ENCODE measurements at places on chromosomes 4 and X.

- no peak for DNase-seq
Measured at GRCh38 chr4:39730072-39730471, 32.1 kb downstream of the UBE2K start.

DNA sequence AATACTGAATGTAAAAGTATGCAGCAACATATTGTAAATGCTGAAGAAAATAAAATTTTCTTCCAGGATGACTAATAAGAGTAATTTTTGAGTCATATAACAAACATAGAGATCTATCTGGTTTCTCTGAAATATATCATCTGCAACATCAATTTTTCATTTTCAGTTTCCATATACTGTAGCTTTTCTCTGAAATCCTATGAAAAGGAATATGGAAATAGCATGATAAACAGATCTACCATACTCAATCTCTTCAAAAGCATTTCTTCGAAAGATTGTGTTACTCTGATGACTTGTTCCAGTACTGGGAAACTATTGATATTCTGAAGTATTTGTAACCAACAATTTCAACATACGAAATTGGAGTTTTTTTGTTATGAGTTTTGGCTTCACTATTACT lies 1156.7 kb downstream of the FAM133A start:
- DNase-seq: no peak

DNA sequence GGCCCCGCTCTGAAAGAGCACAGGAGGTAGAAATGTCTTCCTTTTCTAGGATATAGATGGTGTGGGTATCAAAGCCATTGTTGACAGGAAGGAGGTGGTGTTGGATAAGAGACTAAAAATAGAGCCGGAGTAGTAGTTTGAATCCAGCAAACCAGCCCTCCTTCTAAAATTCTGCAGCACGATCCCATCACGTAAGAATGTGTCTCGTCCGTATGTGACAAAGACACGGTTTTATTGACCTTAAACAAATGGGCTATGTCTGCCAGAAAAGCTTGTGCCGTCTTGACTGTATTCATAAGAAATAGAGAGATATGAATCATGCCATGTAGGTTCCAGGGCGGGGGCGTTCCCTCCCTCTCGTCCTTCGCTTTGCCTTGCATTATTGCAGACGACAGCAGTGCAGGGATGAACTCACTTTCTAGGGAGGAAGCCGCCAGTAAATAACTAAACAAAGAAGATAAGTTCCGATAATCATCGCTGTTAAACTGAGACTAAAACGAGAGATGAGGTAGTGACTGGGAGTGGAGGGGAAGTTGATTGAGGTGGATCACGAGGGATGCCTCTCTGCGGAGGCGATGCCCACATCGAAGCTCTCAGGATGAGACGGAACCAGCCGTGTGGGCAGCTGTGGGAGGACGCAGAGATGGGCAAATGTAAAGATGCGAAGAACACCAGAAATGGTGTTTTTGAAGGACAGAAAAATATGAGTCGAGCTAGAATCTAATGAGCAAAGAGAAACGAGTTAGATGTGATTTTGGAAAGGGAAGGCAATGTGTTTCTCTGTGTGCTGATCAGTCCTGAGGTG lies 3.4 kb downstream of the TENM3 start:
- peak; percentile 5 for DNase-seq

DNA sequence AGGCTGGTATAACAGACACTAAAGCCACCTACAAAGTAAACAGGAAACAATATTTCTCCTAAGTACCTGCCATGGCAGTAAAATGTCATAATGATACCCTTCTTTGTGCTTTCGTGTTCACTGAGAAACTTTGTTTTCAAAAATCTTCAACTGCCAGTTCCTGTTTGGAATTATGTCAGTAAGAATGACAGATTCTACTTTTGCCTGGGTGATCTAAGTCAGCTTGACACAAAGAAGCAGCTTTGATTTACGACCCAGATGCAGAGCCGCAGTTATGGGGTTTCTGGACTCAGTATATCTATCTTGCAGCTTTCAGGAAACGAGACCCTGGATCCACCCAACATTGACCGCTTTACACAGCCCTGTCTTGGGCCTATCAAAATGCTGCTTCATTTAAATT lies 71.2 kb downstream of the SNX25 start:
- no peak for DNase-seq

All from fibroblast of skin of back (primary cell).